Brain (organoid and tissue), 16 donors: ENCODE measurements at places on chromosomes 2 and 18.

GRCh38 chr2:180366481-180366880 is 359.4 kb upstream of the CWC22 start:
- no peak for DNase-seq

GRCh38 chr2:112758711-112759110 is 5.7 kb downstream of the CKAP2L start:
- peak; percentile 85 for DNase-seq

GRCh38 chr18:65937180-65937579 is 186.4 kb downstream of the CDH7 start:
- DNase-seq = no peak

- no peak for DNase-seq
These were observed 631 bp downstream of the RPL31 start for GRCh38 chr2:101002562-101003277.

GRCh38 chr2:121480826-121481225 is 49.9 kb upstream of the RNU4ATAC start:
- peak; percentile 89 for DNase-seq

GRCh38 chr18:59279722-59280121 is 6.5 kb upstream of the RAX start:
- no peak for DNase-seq

DNA sequence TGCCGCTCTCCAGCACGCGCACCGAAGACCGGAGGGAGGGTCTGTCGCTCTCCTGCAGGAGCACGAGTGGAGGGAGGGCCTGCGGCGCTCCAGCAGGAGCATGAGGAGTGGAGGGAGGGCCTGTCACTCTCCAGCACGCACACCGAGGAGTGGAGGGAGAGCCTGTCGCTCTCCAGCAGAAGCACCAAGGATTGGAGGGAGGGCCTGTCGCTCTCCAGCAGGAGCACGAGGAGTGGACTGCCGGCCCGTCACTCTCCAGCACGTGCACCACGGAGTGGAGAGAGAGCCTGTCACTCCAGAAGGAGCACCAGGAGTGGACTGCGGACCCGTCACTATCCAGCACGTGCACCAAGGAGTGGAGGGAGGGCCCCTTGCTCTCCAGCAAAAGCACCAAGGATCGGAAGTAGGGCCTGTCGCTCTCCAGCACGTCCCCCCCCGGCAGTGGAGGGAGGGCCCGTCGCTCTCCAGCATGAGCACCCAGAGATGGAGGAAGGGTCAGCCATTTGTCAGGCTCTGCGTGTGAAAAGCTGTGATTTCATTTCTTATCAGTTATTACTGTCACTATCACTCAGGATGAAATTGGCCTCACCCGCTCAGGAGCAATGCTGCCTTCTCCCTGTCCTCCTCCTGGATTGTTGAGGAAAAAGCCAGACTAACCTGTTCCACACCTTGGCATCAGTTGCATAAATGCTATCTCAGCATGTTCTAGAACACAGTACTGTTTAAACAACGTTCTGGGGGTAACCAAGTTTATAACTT is 35.9 kb downstream of the ADI1 start:
- DNase-seq = peak; percentile 82

DNA sequence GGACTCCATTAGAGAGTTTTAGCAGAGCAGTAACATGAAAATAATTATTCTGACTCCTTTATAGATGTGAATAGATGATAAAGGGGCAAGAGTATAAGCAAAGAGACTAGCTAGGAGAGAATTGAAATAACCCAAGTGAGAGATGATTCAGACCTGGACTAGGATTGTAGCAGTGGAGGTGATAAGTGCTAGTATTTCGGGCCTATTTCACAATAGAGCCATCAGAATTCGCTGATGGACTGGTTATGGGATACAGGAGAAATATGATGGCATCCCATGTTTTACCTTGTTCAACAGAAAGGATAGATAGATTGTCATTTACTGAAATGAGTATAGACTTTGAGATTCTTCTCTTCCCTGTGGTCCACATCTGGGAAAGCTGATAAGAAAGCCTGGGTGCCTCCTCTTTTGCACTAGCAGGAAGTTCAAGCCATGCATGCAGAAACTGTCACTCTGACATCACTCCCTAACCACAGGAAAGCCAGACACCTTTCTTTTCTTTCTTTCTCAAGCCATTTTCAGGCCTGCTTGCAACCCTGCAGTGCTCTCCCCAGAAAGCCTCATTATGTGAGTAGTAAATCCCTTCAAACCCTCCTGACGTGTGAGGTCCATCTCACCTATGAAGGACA is 25.3 kb downstream of the DYNAP start:
- DNase-seq = no peak

GRCh38 chr2:3557639-3558204 is 411 bp downstream of the RNASEH1 start:
- DNase-seq = no peak

DNA sequence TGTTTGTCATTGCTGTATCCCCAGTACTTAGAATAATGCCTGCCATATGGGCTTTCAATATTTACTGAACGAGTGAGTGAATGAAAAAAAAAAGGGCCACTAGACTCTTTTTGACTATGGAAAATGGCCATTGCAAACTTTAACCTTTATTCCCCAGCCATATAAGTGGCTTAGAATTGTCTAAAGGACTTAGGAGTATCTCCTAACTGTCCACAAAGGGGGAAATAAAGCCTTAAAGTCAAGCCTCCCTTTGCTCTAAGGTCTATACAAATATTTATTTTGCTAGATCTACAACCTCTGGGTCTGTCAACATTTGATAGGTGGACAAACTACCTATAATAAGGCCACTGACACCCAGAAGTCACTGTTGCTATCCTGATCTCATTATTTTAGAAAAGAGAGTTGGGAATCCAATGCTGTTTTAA is 25.7 kb downstream of the UPP2 start:
- no peak for DNase-seq

DNA sequence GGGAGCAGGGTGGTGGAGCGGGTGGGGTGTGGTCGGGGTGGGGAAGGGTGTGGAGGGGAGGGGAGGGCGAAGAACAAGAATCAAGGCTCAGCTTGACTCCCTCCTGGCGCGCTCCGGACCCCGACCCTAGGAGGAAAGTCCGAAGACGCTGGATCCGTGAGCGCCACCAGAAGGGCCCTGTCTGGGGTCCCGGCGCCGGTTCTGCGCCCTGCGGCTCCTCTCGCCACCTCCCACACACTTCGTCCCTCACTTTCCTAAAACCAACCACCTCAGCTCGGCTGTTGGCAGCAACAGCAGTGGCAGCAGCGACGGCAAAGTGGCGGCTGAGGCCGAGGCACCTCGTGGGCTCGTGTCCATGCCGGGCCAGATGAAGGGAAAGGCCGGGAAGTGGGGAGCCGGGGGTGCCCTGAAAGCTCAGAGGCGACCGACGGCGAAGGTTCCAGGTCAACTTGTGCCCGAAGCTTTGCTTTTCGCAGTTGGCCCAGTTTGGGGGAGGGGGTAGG is 2.1 kb downstream of the KLHL14 start:
- peak; percentile 46 for DNase-seq

GRCh38 chr2:222734703-222735014 is 63.2 kb downstream of the MOGAT1 start:
- DNase-seq = no peak

DNA sequence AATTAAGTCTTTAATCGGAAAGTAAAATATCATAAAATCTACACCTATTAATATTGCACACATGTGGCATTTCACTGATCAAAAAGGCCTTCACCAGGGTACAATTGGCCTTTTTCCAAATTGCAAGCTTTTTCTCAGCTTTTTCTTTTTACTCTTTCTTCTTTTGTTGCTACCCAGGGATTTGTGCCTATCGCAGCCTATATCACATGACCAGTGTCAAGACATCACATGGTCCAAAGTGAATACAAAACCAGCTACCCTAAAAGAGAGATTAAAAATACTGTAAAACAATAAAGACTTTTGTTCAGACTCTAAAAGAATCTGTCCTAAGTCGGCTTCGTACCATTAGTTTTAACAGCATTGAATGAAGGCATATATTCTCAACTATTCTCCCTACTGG is 15.0 kb upstream of the OTX1 start:
- no peak for DNase-seq

GRCh38 chr2:176115883-176116813 is at the start of gene HOXD10:
TSS of gene HOXD10 (plus strand) at chr2:176116778. CDS start at chr2:176116834, 56 bp downstream.
- DNase-seq = no peak

GRCh38 chr2:25322312-25322711 is 19.4 kb downstream of the DNMT3A start:
- DNase-seq = no peak

DNA sequence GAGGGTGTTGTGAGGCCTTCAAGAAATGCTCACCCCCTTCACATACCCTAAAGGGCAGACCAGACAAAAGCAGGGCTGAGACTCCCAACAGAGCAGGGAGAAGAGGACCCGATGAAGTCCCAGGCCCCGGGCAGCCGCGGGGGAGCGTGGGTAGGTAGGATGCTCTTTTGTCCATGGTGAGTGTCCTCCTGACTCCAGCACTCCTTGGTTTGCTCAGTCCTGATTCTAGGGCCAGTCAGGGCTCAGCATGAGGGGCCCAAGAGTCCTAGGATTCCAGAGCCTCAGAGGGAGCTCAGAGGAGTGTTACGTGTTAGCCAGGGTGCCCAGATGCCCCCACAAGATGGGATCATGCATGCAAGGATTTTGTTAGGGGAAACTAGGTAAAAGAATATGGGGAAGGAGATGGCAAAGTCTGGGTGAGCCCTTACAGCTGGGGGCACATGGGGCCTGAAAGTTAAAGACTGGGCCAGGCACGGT is 64.8 kb downstream of the SMAD7 start:
- no peak for DNase-seq

DNA sequence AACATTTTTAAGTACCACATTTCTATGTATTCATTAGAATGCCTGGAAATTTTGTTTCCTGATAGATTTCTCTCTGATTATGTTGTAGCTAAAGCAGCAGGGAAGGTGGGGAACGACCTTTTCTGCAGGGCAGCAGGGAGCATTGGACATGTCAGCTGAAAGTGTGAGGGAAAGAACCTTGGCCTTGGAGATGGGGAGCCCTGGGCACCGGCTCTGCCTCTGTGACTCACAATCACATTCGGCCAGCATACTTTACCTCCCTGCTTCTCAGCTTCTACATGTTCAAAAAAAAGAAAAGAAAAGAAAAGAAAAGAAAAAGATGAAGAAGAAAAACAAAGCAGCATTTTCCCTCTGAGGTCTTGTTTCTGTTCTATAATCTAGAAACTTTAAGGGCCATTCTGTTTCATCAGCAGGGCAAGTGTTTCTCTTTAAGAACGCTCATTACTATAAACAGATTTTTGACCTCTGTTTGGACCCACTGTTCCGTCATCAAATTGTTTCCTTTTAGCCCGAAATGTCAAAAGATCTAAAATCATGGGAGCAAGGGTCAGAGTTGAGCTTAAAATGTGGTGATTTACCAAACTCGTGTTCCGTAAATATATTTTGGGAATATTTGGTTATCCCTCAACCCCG is 27.9 kb downstream of the SETBP1 start:
- DNase-seq = no peak

- peak; percentile 60 for DNase-seq
These were observed 529 bp upstream of the MTA3 start for GRCh38 chr2:42567806-42568400.

DNA sequence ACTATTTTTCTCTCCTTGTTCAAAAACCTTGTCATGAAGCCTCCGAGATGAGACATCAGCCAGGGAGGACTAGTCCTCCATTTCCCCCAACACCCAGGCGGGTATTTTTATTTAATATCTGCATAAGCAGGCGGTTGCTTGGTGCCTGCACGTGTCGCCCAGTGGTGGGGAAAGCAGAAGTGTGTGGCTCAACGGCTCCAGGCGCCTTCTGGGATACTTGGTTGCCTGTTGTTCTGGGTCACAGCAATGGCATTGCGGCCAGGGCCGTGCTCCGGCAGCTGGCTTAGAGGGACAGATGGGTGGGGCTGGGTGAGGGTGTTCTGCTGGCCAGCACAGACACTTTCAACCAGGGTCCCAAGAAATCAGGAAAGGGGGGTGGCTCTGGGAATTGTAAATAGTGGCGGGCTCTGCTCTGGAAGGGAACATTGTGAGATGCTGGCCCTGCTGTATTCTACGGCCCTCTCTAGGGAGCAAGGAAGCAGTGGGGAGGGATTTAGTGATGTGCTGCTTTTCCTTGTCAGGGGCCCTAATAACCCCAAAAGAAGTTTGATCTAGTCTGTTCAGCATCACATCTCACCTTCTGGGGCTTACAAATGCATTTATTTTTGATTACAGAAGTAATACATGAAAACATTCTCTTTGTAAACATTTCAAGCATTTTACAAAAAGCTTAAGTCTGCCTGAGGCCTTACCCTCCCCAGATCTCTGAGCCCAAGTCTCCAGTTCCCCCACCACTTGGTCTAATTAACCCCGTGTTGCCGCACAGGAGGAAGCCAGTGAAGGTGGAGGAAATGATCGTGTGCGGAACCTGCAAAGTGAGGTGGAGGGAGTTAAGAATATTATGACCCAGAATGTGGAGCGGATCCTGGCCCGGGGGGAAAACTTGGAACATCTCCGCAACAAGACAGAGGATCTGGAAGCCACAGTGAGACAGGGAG is 1.1 kb downstream of the VAMP8 start:
- no peak for DNase-seq

- peak; percentile 20 for DNase-seq
These were observed 695.7 kb upstream of the POU3F3 start for GRCh38 chr2:104158191-104158590.

DNA sequence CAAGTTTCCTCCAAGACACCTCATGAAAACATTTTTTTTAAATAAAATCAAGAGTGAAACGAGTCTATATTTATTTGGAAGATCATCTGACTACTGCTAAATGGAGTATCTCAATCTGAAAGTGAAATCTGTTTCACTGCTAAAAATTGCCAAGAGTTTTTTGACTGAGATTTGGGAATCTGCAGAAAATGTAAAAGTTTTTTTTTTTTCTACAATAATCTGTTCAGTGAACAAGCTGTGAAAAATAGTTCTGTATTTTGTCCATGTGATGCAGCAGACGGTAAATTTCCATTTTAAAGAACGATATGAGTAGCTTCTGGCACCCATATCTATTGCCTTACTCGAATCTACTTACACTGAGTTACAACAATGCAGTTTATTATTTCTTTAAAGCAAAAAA is 519.7 kb downstream of the PLCL1 start:
- DNase-seq = no peak

DNA sequence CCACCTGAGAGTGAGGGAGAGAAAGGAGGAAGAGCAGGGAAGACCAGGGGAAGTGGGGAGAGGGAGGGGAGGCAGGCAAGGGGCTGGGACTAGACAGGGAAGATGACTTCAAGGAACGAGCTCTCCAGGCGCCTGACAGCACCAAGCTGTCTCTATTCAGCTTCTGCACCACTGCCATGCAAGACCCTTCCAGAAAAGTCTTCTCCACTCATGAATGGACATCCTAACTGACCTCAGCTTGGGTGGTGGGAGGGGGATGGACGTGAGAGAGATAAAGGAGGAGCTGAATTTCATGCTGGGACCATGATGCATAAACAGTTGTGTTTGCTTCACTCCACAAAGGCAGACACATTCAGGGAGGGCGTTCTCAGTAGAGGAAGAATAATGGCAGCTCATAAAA is 206.4 kb upstream of the ARL4C start:
- no peak for DNase-seq
